ENCODE measurements at places on chromosomes 5 and 9. TPM values are rescaled to one million over a fixed set of nuclear protein-coding genes. Genes with fewer than 3 reads are reported as not detected.
A peak's percentile ranks its signal among the peaks of the same experiment; 100 is the strongest.

Gene NME5
- total RNA-seq: not detected

Gene DIPK1B
- total RNA-seq: 0.10 TPM

Gene BNC2
- not detected for total RNA-seq

Gene OR1N1
- total RNA-seq: not detected

Gene INSL6
- not detected for total RNA-seq

Gene LCN15
- total RNA-seq: not detected

Gene QSOX2
- 17.7 TPM for total RNA-seq

DNA sequence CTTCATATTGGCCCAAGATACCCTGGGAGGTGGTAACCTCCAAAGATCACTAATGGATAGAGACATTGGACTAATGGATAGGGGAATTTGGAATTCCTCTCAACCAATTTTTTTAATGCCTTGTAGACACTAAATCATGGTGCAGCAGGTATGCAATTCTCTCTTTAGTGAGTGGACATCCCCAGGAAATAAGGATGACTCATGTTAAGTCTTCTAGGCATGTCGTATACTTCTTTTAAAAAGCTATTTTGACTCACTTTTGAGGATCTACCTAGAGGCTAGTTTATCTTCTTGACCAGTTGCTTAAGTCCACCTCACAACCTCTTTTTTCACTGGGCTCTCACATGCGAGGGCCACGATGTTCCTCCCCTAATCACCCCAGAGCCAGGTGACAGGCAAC, 211.6 kb upstream of the CDH12 start:
- H3K36me3 ChIP-seq: no peaks in the 10 kb centered on the region
- no peak overlapping the region for H3K4me3 ChIP-seq
- no peaks in the 10 kb centered on the region for H3K27me3 ChIP-seq
- no peaks in the 10 kb centered on the region for H3K4me1 ChIP-seq
- no peak for DNase-seq

- no peaks in the 10 kb centered on the region for H3K27me3 ChIP-seq
- H3K36me3 ChIP-seq: peaks cover 54% of the 10 kb centered on the region
- no peak overlapping the region for H3K4me3 ChIP-seq
- H3K4me1 ChIP-seq: peaks cover 51% of the 10 kb centered on the region
- DNase-seq: peak; percentile 76
Measured at GRCh38 chr9:21813575-21814473, 11.4 kb downstream of the MTAP start.

DNA sequence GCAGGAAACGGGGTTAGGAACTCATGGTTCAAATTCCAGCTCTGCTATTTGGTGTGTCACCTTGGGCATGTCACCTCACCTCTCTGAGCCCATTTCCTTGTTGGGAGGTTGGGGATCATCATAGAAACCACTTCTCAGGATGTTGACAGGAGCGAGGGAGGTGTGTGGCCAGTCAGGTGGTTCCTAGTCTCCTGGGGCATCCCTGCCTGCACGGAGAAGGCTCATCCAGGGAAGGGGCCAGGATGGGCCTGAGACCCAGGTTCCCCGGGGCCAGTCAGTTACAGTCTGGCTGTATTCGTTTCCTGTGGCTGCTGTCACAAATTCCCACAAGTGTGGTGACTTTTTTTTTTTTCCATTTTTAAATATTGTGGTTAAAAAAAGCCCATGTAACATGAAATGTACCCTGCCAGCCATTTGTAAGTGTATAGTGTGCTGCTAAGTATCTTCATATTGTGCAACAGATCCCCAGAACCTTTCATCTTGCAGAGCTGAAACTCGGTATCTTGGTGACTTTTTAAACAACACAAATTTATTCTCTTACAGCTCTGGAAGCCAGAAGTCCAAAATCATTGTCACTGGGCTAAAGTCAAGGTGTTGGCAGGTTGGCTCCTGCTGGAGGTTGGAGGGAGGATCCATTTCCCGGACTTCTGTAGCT, 78.7 kb upstream of the UNC5A start:
- H3K4me3 ChIP-seq: no peak overlapping the region
- no peak overlapping the region for H3K27ac ChIP-seq
- no peaks in the 10 kb centered on the region for H3K36me3 ChIP-seq
- no peak for DNase-seq
- H3K27me3 ChIP-seq: peaks cover 32% of the 10 kb centered on the region

DNA sequence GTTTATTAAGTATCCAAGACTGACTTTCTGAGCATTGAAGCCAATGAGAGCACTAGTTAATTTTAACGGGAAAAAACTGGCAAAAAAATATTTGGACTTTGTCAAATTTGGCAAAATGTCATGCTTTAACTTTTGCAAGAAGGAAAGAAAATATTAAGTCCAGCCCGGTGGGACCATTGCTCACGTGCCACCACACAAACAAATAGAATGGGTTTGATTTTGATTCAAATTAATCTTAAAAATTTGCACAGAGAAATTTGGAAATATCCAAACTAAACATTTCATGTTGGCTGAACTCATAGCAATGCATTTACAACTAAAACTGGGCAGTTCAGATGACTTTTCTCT, 302.2 kb downstream of the EBF1 start:
- DNase-seq: no peak
- H3K4me3 ChIP-seq: no peak overlapping the region
- H3K27ac ChIP-seq: no peak overlapping the region
- no peaks in the 10 kb centered on the region for H3K36me3 ChIP-seq
- H3K27me3 ChIP-seq: no peaks in the 10 kb centered on the region
- H3K4me1 ChIP-seq: no peaks in the 10 kb centered on the region

DNA sequence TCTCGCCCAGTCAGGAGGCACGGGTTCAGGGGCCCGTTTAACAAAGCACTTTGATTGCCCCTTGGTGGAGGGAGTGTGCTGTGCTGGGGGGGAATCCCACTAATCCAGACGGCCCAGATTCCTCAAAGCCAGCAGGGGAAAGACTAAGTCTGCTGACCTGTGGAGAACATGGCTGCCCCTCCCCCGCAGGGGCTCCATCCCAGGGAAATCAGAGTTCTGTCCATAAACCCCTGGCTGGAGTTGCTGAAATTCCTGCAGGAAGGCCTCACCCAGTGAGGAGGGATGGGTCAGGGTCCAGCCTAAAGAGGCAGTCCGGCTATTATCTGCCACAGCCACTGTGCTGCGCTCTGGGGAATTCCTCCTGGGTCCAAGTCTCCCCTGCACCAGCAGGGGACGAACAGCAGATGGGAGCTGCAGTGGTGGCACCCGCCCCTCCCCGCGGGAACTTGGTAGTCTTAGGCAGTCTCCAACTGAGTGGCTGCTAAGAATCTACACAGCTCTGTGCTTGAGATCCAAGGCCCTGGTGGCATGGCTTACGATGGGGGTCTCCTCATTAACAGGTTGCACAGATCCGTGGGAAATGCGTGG, 174.0 kb upstream of the DAB2 start:
- no peak overlapping the region for H3K4me3 ChIP-seq
- no peaks in the 10 kb centered on the region for H3K4me1 ChIP-seq
- no peak for DNase-seq
- peaks cover 13% of the 10 kb centered on the region for H3K27me3 ChIP-seq
- H3K27ac ChIP-seq: no peak overlapping the region
- no peaks in the 10 kb centered on the region for H3K36me3 ChIP-seq

DNA sequence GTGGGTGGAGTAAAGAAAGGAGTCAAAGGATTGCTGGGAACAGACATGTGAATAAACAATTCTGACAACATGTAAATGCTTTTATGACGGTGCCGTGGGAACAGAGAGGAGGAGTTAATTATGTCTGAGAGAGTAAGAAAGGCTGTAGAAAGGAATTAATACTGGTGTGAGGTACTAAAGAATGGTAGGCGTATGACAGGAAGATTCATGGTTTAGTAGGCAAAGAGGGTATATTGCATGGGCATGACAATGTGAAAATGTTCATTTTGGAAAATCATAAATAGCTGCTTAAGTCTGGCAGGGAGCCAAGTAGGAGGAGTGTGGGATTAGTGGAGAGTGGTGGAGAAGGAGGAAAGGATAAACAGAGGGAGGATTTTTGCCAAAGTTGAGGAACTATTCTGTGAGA, 19.7 kb downstream of the NAA35 start:
- H3K36me3 ChIP-seq: peaks cover 26% of the 10 kb centered on the region
- no peaks in the 10 kb centered on the region for H3K27me3 ChIP-seq
- no peak overlapping the region for H3K4me3 ChIP-seq
- peaks cover 3% of the 10 kb centered on the region for H3K4me1 ChIP-seq

DNA sequence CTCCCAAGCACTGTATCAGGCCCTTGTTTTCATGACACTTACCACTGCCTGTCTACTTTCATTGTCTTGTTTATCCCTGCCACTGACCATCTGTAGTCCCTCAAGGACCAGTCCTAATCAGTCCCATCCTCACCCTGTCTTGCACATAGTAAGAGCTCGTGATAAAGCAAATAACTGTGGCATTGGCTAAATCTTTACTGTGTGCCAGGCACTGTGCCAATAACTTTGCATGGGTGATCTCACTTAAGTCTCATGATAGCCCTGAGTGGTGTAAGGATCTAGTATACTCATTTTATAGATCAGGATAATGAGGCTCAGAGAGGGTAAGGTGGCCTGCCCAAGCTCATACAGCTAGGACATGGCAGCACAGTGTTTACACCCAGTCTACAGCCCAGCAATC, 5.6 kb downstream of the CDX1 start:
- H3K36me3 ChIP-seq: no peaks in the 10 kb centered on the region
- H3K27ac ChIP-seq: no peak overlapping the region
- no peak overlapping the region for H3K4me3 ChIP-seq
- no peak for DNase-seq

DNA sequence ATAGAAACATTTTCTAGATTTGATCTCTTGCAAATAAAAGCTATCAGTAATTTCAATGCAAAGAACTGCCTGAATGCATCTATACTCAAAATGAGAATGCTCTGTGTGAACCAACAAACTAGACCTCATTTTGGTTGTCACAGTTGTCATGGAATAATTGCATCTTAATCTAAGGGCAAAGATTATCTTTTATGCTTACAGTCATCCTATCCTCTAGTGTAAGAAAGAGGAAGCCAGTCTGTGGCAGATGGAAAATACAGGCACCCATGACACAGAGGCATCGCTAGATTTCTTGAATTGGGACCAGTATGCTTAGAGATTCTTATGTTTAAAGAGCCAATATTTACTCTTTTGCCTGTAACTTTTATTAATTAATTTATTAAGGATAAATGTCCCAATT, 95.0 kb downstream of the MACIR start:
- H3K27me3 ChIP-seq: peaks cover 24% of the 10 kb centered on the region
- DNase-seq: no peak
- H3K4me3 ChIP-seq: no peak overlapping the region
- no peaks in the 10 kb centered on the region for H3K36me3 ChIP-seq
- H3K4me1 ChIP-seq: peaks cover 8% of the 10 kb centered on the region
- no peak overlapping the region for H3K27ac ChIP-seq

GRCh38 chr5:133565993-133566392, 46.3 kb downstream of the FSTL4 start:
- H3K36me3 ChIP-seq: no peaks in the 10 kb centered on the region
- no peak overlapping the region for H3K27ac ChIP-seq
- DNase-seq: peak; percentile 62
- no peaks in the 10 kb centered on the region for H3K4me1 ChIP-seq
- peaks cover 22% of the 10 kb centered on the region for H3K27me3 ChIP-seq
- no peak overlapping the region for H3K4me3 ChIP-seq

GRCh38 chr5:176180339-176180738, 57.9 kb upstream of the SIMC1 start:
- no peak overlapping the region for H3K4me3 ChIP-seq
- no peaks in the 10 kb centered on the region for H3K4me1 ChIP-seq
- no peaks in the 10 kb centered on the region for H3K36me3 ChIP-seq
- no peak overlapping the region for H3K27ac ChIP-seq

DNA sequence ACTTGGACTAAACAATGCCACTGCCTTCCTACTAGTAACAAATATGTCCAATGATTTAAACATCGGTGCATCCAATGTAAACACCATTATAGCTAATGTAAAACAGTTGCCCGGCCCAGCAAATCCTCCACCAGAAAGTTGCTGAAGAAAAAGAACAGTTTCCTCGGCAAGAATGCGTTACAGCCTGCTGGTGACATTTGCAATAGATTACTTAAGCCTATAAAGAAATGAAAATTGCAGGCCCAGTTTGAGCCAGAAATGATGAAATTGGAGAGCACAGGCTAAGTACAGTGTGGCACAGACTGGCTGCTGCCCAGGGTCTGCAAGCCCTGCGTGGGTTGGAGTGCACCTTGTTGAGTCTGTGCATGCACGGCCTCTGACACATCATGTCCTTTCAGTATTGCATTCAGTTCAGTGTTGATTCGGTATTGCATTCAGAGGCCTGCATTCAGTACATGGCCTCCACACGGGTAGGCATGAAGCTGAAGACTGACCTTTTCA, 406.0 kb upstream of the KLF4 start:
- no peaks in the 10 kb centered on the region for H3K27me3 ChIP-seq
- no peak for DNase-seq
- no peak overlapping the region for H3K4me3 ChIP-seq
- H3K36me3 ChIP-seq: no peaks in the 10 kb centered on the region
- H3K27ac ChIP-seq: no peak overlapping the region

DNA sequence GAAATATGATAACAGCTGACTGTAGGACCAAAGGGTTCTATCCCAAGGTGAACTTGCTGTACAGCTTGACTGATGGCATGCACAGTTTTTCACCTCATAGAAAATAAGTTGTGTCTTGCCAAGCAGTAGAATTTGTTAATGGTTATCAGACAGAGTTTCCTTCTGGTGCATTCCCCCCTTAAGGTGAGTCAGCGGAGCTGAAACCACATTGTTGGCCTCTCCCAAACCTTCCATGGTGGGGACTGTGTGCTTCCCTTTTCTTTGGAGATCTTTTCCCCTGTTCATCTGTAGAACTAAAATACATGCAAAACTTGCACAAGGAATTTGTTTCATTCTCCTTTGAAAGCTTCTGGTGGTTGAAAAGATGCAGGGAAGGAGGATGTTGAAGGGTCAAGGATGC, 179.8 kb downstream of the FGF1 start:
- H3K36me3 ChIP-seq: no peaks in the 10 kb centered on the region
- H3K27me3 ChIP-seq: no peaks in the 10 kb centered on the region
- peaks cover 51% of the 10 kb centered on the region for H3K4me1 ChIP-seq
- peak; percentile 34 for DNase-seq
- H3K27ac ChIP-seq: no peak overlapping the region

- DNase-seq: no peak
- H3K27me3 ChIP-seq: peaks cover 6% of the 10 kb centered on the region
- H3K27ac ChIP-seq: no peak overlapping the region
- no peaks in the 10 kb centered on the region for H3K4me1 ChIP-seq
Measured at GRCh38 chr5:168984135-168984675, 316.7 kb downstream of the SLIT3 start.

DNA sequence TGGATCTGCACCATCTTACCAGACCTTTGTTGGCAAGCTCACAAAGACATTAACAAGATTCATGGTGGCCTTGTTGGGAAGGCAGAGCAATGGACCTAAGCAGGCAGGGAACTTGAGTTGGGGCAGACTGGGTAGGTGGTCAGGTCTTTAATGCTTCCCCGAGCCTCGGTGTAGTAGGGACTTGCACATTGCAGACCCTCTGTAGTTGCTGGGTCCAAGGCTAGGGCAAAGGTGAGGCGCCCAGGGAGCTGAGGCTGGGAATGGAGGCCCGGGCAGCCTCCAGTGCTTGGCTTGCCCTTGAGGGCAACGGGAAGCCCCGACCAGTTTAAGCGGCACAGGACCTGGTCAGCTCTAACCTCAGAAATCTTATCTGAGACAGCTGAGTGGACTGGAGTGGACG, 24.1 kb downstream of the NKX2-5 start:
- H3K4me1 ChIP-seq: no peaks in the 10 kb centered on the region
- H3K4me3 ChIP-seq: no peak overlapping the region
- DNase-seq: no peak
